ENCODE measurements at places on chromosomes 6 and 20. TPM values are rescaled to one million over a fixed set of nuclear protein-coding genes. Genes with fewer than 3 reads are reported as not detected.

GRCh38 chr20:571754-572441, 28.3 kb upstream of the CSNK2A1 start:
- peak; percentile 84 for DNase-seq
- no peak overlapping the region for H3K4me3 ChIP-seq
- no peaks in the 10 kb centered on the region for H3K27me3 ChIP-seq
- peaks cover 17% of the 10 kb centered on the region for H3K4me1 ChIP-seq
- H3K27ac ChIP-seq = no peak overlapping the region

- peaks cover 3% of the 10 kb centered on the region for H3K4me1 ChIP-seq
- DNase-seq = peak; percentile 37
- H3K36me3 ChIP-seq = no peaks in the 10 kb centered on the region
- H3K4me3 ChIP-seq = no peak overlapping the region
- H3K27ac ChIP-seq = no peak overlapping the region
These were observed 3.2 kb upstream of the FOXF2 start for GRCh38 chr6:1386038-1386709.

DNA sequence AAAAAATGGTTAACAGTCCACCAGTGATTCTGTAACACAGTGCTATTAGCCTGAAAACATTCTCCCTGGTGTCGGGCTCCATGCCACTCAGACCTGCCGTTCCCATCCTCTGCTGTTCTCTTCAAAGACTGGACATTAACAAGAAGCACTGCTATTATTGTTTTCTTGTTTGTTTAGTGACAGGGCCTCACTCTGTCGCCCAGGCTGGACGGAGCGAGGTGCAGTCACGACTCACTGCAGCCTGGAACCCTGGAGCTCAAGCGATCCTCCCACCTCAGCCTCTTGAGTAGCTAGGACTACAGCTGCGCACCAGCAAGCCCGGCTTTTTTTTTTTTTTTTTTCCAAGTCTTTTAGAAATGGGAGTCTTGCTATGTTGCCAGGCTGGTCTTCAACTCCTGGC, 9.6 kb downstream of the RMND1 start:
- DNase-seq = no peak
- H3K36me3 ChIP-seq = peaks cover 78% of the 10 kb centered on the region
- H3K4me3 ChIP-seq = no peak overlapping the region
- H3K4me1 ChIP-seq = peaks cover 9% of the 10 kb centered on the region
- H3K27ac ChIP-seq = no peak overlapping the region

Gene TMEM244
- total RNA-seq = not detected

Gene TRIM31
- not detected for total RNA-seq

Gene HLA-DQB1
- 2.2 TPM for total RNA-seq

Gene CDH26
- total RNA-seq = 1.1 TPM

Gene PRND
- 1.8 TPM for total RNA-seq

Gene HRH3
- not detected for total RNA-seq

DNA sequence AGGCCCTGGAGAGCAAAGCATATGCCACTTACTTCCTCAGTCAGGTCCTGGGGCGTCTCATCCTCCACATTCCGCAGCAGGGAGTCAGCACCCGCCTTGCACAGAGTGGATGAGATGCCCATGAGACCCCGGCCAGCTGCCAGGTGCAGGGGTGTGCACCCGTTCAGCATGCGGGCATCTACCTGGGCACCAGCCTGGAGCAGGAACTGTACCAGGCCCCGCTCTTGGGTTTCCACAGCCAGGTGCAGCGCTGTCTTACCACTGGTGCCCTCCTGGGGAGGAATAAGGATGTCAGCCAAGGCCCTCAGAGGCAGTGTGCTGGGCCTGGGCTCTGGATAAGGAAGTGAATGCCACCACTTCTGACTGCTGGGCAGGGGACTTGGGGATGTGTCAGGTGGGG, 2.7 kb upstream of the SLC35B2 start:
- H3K4me1 ChIP-seq = peaks cover 8% of the 10 kb centered on the region
- peaks cover 9% of the 10 kb centered on the region for H3K36me3 ChIP-seq
- H3K27me3 ChIP-seq = no peaks in the 10 kb centered on the region
- H3K27ac ChIP-seq = no peak overlapping the region
- no peak for DNase-seq

DNA sequence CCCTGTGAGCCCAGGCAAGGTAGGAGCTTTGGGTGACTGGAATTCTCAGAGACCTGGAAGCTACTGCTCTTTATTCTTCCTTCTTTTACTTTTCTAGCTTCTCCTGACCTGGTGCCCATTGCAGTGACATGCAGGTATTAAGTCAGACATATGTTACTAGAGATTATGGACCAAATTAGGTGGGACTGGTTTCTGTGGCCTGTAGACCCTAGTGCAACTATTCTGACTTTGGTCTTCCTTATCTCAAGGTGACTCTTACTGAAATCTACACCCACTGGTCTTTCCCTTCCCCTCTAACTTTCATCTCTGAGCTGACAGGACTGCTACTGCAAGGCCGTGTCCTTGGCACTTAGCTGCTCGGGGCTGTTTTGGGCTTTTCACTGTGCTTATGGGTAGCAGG, 24.4 kb upstream of the TMEM217 start:
- no peak overlapping the region for H3K4me3 ChIP-seq
- DNase-seq = no peak
- H3K36me3 ChIP-seq = peaks cover 56% of the 10 kb centered on the region
- no peaks in the 10 kb centered on the region for H3K4me1 ChIP-seq

Gene IL17F
- total RNA-seq = not detected

DNA sequence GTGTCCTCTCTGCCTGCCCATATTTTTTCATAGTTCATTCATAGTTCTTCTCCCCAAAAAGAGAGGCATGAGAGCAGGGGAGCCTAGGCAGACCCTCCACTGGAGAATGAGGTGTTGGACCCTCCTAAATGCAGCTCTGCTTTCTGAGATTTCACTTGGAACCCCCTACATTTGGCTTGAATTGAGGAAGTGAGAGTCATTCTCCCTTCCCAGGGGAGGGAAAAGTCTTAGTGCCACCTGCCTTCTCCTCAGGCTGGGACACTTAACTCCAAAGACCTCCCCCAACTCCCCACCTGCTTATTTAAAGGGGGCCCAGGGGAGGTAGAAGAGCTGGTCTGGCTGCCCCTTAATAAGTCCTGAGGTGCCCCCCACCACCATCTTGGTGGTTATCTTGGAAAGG, 78.2 kb downstream of the CHMP4B start:
- H3K27me3 ChIP-seq = no peaks in the 10 kb centered on the region
- H3K4me3 ChIP-seq = no peak overlapping the region
- peaks cover 2% of the 10 kb centered on the region for H3K4me1 ChIP-seq
- H3K36me3 ChIP-seq = no peaks in the 10 kb centered on the region
- no peak overlapping the region for H3K27ac ChIP-seq

- H3K4me1 ChIP-seq = no peaks in the 10 kb centered on the region
- no peaks in the 10 kb centered on the region for H3K27me3 ChIP-seq
- no peak overlapping the region for H3K27ac ChIP-seq
- H3K36me3 ChIP-seq = no peaks in the 10 kb centered on the region
- no peak overlapping the region for H3K4me3 ChIP-seq
These were observed 533.9 kb downstream of the TFAP2B start for GRCh38 chr6:51352506-51353029.

DNA sequence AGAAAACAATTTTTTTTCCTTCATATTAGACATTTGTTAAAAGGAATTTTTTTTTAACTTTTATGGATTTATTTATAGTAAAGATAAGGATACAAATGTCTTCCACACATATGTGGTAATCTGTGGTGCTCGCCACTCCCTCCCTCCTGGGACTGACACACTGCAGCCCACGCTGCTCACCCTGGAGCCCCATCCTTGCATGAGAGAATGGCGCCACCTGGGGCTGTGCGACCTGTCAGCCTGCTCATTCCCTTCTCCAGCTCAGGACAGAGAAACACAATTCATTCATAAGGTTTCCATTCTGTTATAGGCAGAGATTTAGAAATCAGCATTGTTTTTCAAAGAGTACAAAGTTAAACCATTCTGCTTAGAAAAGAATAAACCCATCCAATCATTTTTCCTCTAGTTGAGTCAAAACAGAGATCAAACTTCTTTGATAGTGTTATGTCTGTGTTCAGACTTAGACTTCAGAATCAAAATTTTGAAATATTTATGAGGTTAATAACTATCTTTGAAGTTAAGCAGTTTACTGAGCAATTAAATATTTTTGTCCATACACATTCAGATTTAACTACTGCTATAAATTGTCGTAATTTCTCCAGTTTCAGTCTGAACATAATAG, 42.8 kb upstream of the DYNLRB1 start:
- H3K27ac ChIP-seq = no peak overlapping the region
- H3K4me1 ChIP-seq = no peaks in the 10 kb centered on the region
- H3K36me3 ChIP-seq = peaks cover 74% of the 10 kb centered on the region
- no peak overlapping the region for H3K4me3 ChIP-seq

Gene KCNG1
- total RNA-seq = 84.4 TPM

DNA sequence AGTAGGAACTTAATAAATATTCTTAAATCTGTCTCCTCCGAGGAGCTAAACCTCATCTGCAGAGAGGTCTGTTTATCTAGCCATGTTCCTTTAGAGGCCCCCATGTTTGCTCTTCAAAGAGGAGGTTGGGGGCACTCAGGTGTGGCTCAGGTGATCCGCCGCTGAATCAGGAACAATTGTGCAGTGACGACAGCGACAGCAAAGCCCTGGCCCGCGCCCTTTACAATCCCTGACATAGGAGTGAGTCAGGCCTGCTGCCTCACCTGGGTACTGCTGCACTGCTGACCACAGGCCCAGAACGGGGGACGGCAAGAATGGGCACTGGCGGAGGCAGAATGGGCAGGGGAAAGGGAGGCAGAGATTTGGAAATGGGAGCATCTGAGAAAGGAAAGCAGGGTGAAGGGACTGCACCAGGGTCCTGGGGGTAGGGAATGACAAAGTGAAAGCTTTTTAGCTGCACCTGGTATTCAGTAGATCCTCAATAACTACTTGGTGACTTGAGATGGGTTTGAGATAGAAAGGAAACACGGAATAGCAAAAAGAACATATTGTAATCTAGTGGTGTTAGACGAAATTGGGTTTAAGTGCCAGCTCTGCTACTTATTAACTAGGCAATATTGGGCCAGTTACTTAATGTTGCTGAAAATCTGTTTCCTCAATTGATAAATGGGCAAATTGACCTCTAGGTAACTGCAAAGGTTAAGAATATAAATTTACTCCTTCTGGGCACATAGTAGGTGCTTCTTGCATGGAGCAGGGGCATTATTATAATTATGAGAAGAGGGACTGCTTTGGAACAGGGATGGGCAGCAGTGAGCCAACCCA, 5.4 kb upstream of the IER3 start:
- H3K4me1 ChIP-seq = peaks cover 5% of the 10 kb centered on the region
- no peak overlapping the region for H3K4me3 ChIP-seq
- DNase-seq = no peak
- no peak overlapping the region for H3K27ac ChIP-seq

DNA sequence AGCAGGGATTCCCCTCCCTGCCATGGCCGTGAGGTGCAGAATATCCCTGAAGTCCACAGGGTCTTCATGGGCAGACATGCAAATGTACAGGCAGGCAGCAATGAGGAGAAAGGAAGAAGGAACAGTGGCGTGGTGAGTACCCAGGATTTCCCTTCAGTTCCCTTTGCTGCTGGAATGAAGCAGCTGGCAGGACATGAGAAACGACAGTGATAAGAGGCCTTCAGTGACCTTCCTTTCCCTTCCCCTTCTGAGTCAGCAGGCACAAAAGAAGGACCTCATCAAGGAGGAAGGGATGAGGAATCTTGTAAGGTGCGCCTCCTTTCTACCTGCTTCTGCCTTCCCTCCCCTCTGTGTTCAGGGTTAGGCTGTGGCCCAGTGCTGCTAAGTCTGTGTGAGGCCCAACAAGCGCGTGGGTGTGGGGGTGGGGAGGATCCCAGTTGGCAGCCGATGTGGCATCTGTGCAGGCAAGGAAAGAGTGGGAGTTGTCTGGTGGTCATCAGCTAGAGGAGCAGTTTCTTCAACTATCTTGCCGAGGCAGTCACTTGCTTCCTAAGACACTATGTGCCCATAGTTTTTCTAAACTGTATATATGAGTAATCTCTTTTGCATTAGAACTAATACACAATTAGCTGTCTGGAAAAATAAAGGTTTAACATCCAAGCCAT, 29.5 kb upstream of the FBXO9 start:
- DNase-seq = no peak
- H3K36me3 ChIP-seq = peaks cover 19% of the 10 kb centered on the region
- H3K4me3 ChIP-seq = no peak overlapping the region
- H3K27ac ChIP-seq = no peak overlapping the region
- no peaks in the 10 kb centered on the region for H3K27me3 ChIP-seq

Gene ZSCAN16
- 7.4 TPM for total RNA-seq

Gene TMEM200A
- total RNA-seq = 8.8 TPM

GRCh38 chr20:38728191-38728781, 4.0 kb downstream of the SLC32A1 start:
- no peak overlapping the region for H3K27ac ChIP-seq
- peak overlapping the region; percentile 40 for H3K4me3 ChIP-seq
- H3K27me3 ChIP-seq = peaks cover 100% of the 10 kb centered on the region
- peak; percentile 78 for DNase-seq
- peaks cover 15% of the 10 kb centered on the region for H3K4me1 ChIP-seq

- H3K27me3 ChIP-seq = no peaks in the 10 kb centered on the region
- no peaks in the 10 kb centered on the region for H3K36me3 ChIP-seq
- no peak overlapping the region for H3K27ac ChIP-seq
These were observed 94.3 kb downstream of the RTN4IP1 start for GRCh38 chr6:106535012-106535411.

- DNase-seq = no peak
- peak overlapping the region; percentile 10 for H3K4me3 ChIP-seq
- no peaks in the 10 kb centered on the region for H3K27me3 ChIP-seq
- H3K27ac ChIP-seq = no peak overlapping the region
These were observed 165.5 kb upstream of the ECI2 start for GRCh38 chr6:4300917-4301316.

- H3K27ac ChIP-seq = no peak overlapping the region
- no peaks in the 10 kb centered on the region for H3K36me3 ChIP-seq
- no peak for DNase-seq
- no peak overlapping the region for H3K4me3 ChIP-seq
- H3K27me3 ChIP-seq = no peaks in the 10 kb centered on the region
These were observed 682 bp upstream of the SLA2 start for GRCh38 chr20:36646678-36647077.

DNA sequence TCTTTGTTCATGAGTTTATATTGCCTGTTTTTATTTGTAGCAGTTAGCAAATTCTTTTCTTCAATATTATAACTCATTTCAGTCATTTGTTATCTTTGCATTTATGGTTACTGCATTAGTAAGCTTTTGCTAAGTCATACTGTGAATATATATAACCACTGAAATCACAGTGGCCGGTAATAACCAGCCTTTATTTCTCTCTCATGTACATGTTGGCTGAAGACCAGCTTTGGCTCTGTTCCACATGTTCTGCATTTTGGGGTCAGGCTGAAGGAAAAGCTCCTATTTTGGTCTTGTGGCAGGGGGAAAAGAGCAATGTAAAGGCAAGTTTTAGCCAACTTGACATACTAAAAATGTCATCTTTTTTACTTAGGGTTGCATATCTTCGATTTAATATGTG, 276.3 kb downstream of the BCKDHB start:
- no peak for DNase-seq
- no peaks in the 10 kb centered on the region for H3K4me1 ChIP-seq
- no peaks in the 10 kb centered on the region for H3K27me3 ChIP-seq
- H3K27ac ChIP-seq = no peak overlapping the region
- no peak overlapping the region for H3K4me3 ChIP-seq

Gene LINC00237
- 2.0 TPM for total RNA-seq

Gene NECAB3
- total RNA-seq = 92.3 TPM

Gene DNAJC5
- 25.1 TPM for total RNA-seq

- H3K4me1 ChIP-seq = no peaks in the 10 kb centered on the region
- no peak overlapping the region for H3K4me3 ChIP-seq
- H3K27ac ChIP-seq = no peak overlapping the region
- H3K27me3 ChIP-seq = no peaks in the 10 kb centered on the region
- H3K36me3 ChIP-seq = no peaks in the 10 kb centered on the region
These were observed 255.4 kb downstream of the ATXN1 start for GRCh38 chr6:16505711-16506357.

Gene ITPR3
- 33.3 TPM for total RNA-seq

Gene NEURL2
- total RNA-seq = 6.0 TPM

Gene APOBEC2
- not detected for total RNA-seq

All from endodermal cell (in vitro differentiated cells).